Muscle of back (tissue), 13 donors: ENCODE measurements at places on chromosomes 13 and 19. TPM values are rescaled to one million over a fixed set of nuclear protein-coding genes. Genes with fewer than 3 reads are reported as not detected.

DNA sequence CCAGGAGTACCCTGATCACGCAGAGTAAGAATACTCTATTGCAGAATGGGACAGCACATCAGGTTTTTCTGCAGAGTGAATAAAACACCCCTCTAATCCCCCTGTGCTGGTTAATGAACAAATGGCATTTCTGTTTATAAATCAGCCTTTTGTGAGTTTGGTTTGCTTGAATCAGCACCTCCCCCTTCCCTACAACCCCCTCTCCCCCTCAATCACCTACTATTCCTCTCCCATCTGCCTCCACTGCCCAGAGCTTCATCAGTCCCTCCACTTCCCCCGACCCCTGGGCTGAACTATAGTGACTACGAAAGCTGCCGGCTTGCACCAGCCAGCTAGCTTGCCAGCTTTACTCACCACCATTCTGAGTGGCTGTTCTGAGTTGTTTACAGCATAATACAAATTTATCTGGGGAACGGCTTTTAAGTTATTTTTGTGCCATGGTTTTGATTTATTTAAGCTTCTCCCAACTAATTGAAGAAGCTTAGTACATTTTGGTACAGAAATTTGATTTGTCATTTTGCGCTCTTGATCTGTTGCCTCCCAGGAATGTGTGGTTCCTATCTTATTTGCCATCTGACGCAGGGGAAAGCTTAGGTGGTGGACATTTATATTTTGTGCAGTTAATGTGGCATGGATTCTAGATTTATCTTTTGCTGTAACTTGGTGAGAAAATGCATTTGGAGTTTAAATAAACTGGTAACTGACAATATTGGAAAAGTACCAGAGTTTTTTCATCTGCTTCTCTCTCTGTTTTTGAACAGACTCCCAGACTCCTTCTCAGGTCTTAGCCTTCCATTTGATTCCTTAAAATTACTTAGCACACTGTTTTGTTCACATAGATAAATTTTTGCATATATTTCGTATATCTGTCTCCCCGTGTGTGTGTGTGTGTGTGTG is 41.7 kb upstream of the WDFY2 start:
- DNase-seq: no peak

DNA sequence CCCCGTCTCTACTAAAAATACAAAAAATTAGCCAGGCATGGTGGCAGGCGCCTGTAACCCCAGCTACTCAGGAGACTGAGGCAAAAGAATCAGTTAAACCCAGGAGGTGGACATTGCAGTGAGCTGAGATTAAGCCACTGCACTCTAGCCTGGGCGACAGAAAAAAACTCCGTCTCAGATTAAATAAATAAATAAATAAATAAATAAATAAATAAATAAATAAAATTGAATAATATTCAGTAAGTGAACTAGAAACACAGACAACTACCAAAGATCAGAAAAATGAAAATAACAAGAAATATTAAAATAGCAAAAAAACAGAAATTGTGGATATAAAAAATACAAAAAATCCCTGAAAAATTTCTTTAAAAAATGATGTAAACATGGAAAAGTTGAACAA is 172.4 kb downstream of the ZNF486 start:
- no peak for DNase-seq

- DNase-seq: no peak
Measured at GRCh38 chr13:24328145-24328544, 18.8 kb downstream of the C1QTNF9 start.

- no peak for DNase-seq
Measured at GRCh38 chr13:100138859-100139491, 50.1 kb downstream of the PCCA start.

Gene ZNF625
- 5.7 TPM for polyA plus RNA-seq

- DNase-seq: no peak
Measured at GRCh38 chr19:21912654-21913053, 76.7 kb upstream of the ZNF43 start.

DNA sequence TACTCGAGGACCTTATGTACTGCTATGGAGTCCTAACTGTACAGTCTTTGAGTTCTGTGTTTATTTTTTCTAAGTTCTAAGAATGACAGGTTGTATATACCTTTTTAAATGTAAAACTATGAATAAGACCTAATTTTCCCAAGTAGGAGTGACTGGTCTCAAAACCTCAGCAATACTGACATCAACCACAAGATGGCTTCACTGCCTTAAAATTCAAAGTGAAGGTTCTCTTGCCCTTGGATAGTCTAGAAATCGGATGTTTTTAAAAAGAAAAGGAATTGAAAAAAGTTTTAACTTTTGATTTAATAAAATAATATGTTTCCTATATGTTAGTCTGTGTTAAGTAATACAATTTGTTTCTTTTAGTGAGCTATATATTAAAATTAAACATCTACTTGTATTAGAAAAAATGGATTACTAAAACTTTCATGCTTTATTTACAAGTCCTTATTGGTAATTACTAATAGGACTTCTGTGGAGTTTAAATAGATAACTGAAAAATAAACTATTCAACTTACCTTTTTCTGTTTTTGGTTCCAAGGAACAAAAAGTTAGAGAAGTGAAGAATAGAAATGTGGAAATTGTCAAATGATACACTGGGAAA is 52.0 kb downstream of the TDRD3 start:
- peak; percentile 70 for DNase-seq

Gene C13orf42
- not detected for polyA plus RNA-seq

DNA sequence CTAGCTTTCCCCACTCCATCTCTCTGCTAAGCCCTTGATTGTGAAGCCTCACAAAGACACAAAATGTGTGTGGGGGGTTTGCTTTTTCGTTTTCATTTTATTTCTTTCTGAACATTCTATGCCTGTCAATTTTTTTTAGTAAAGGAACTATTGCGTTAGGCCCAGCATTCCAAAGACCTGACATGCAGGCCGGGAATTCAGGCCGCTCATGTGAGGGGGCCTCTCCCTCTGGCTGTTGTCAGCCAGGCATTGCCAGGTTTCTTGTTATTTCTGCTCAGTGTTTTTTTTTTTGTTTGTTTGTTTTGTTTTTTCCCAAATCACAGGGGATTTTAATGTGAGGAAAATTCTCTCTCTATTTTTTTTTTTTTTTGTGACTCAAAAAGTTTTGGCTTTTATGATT is 10.3 kb upstream of the MEDAG start:
- peak; percentile 81 for DNase-seq

Gene ANGPTL8
- polyA plus RNA-seq: 0.36 TPM

Gene LILRA5
- 0.42 TPM for polyA plus RNA-seq

DNA sequence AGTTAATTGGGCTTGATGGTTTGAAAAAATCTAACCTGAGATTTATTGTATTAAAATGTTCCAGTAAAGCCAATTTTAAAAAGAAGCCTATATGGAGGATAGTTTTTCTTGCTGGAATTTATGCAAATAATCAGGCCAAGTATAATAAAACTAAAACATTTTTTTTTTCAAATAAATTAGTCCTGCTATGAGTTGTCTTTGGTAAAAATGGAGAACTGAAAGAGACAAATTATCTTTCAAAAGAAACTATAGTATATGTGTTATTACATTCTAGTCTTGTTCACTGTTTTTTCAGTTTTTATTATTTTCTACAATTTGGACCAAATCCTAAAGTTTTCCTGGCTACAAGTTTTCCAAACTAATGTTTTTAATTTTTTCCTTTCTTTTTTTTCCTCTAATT is 468.9 kb downstream of the UQCRFS1 start:
- no peak for DNase-seq

DNA sequence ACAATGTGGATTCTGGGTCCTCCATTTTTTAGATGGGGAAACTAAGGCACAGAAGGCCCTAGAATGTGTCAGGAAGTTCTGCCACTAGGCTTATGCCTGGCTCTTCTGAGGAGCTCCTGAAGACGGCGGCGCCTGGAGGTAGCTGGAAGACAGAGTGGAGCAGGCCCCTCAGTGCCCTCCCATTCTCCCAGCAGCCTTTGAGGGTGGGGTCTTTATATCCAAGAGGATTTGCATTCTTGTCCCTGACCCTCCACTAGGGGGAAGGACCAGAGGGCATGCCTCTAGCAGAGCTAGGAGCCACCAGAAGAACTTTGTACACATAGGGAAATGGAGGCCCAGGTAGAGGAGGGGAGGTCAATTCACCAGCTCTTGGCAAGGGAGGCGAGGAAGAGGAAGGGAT is 9.4 kb downstream of the CELF5 start:
- DNase-seq: no peak

GRCh38 chr13:94784066-94784465 is 71.7 kb upstream of the SOX21 start:
- DNase-seq: peak; percentile 15

- DNase-seq: no peak
Measured at GRCh38 chr13:101627556-101627943, 175.1 kb downstream of the ITGBL1 start.

DNA sequence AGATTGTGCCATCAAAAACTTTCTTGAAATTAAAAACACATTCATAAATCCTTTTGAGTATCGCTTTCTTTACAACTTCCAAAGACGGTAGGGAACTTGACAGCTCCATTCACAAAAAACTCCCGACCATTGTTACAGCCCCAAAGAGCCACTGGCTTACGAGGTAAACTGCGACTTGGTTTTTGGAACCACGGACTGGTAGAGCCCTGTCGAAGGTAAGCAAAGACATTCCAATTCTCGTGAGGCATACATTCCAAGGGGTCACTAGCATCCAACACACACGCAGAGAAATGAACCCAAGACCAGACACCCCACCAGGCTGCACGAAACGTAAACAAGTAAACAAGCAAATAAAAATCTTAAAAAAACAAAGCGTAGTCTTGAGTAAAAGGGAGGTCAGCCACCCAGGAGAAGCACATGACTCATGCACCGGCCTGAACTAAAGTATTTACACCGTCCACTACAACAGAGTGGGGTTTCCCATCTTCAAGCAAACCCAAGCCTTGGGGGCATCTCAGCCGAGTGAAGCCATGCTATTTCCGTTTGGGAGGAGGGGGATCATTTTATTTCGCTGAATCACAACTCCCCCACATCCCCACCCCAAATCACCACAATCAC is 1.4 kb downstream of the BRD4 start:
- peak; percentile 40 for DNase-seq

GRCh38 chr13:78662467-78662866 is 3.5 kb upstream of the OBI1 start:
- DNase-seq: no peak

Gene SHD
- polyA plus RNA-seq: 94.8 TPM

DNA sequence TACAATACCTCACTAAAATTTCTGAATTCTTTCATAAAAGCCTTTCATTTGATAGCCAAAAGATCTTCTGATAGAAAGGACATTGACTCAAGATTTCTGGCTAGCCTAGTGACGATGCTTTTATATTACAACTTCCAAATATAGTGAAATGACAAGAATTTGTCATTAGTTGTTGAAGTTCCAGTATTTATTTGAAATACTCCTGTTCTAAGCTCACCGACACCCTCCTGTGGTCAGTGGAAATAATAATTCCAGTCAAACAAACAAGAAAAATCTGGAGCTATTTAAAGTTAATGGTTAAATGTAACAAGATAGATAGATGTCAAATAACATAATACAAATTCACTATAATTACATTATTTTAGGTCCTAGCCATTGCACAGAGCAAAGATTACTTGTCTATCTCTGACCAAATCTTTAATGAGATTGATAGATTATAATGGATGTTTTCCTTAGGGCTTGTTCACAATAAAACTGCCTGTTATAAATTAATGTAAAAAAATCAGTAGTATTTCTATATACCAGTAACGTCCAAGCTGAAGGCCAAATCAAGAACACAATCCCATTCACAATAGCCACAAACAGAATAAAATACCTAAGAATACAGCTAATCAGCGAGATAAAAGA is 195.5 kb downstream of the RGCC start:
- DNase-seq: peak; percentile 67

- DNase-seq: no peak
Measured at GRCh38 chr19:38915329-38916321, 3.6 kb upstream of the CCER2 start.

DNA sequence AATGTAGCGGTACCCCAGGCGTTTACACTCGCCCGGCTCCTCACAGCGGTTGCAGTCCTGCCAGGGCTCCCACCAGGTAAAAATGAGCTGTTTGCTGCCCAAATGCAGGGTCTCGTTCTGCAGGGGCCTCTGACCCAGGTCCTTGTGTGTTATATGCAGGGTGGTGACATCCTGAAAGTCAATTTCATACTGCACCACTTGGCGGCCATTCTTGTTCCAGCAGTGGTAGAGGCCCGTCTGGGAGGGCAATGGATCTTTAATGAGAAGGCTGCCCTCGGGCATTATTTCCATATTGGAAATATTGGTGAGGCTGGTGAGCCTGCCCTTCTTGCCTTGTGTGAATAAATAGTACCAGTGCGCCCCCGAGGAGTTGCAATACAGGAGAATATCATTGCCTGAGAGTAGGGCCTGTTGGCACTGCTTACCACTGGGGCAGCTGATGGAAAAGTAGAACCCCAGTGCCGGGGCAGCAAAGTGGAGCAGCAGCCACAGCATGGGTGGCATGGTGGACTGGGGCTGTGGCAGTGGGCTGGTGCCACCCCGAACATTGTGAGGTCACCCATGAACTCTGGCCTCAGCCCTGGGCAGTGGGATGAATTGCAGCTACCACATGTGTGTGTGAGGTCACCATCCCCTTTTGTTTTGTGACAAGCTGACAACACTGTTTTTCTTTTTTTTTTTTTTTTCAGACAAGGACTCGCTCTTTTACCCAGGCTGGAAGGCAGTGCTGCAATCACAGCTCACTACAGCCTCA is at the start of gene FAM187B:
Gene FAM187B (minus strand): TSS at position 563 of the 754 bp plus-strand sequence. CDS start 59 bp downstream, at position 504.
- no peak for DNase-seq

DNA sequence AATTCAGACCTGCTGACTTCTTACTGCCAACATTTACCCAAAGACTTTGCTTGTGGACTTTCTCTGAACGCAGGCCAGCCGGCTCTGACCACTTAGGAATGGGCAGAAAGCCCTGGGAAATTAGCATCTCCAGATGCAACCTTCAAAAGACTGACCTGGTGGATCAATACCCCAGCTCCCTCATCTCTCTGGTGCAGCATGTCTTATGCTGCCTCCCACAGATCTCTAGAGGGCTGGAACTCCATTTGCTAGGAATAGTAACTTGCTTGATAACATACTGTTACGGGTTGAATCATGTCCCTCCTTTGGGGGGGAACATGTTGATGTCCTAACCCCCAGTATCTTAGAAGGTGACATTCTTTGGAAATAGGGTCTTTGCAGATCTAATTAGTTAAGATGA is 12.9 kb upstream of the SLC25A41 start:
- DNase-seq: no peak

Gene SPPL2B
- 41.5 TPM for polyA plus RNA-seq

DNA sequence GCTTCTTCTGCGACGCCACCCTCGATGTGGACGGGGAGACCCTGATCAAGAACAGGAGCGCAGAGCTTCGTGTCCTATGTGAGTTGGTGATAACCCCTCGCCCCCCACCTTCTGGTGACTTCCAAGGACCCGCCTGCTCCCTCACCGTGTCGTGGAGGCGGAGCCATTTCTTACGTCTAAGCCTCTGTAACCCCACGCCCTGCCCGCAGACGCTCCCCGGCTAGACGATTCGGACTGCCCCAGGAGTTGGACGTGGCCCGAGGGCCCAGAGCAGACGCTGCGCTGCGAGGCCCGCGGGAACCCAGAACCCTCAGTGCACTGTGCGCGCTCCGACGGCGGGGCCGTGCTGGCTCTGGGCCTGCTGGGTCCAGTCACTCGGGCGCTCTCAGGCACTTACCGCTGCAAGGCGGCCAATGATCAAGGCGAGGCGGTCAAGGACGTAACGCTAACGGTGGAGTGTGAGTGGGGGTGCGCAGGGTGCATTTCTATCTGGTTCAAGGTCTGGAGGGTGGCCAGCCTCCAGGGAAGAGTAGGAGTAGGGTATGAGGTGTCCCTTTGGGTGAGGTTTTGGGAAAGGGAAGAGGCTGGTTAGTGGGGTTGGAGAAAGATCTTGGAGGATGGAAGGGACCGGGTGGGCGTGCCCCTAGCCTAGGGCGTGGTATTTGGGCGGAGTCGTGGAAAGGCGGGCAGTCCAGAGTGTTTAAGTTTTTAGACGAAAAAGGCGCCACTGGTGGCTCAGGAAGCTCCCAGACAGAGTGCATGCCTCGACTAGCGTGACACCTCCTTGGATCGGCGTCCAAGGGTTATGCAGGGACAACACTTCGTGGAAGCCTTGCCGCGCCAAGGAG is 3.3 kb downstream of the ICAM5 start:
- no peak for DNase-seq
